ENCODE measurements at places on chromosomes 7 and 10. TPM values are rescaled to one million over a fixed set of nuclear protein-coding genes. Genes with fewer than 3 reads are reported as not detected.

The TET1 gene
- 33.7 TPM for total RNA-seq

The ANKRD26 gene
- total RNA-seq = 35.3 TPM

The NSUN5 gene
- total RNA-seq = 18.2 TPM

The GIMAP8 gene
- 2.8 TPM for total RNA-seq

The GDF10 gene
- 3.0 TPM for total RNA-seq

The PRSS37 gene
- not detected for total RNA-seq

The CCAR1 gene
- 35.5 TPM for total RNA-seq

Measured in diencephalon (tissue), 1 donor.